ENCODE measurements at places on chromosomes 2 and 18.

DNA sequence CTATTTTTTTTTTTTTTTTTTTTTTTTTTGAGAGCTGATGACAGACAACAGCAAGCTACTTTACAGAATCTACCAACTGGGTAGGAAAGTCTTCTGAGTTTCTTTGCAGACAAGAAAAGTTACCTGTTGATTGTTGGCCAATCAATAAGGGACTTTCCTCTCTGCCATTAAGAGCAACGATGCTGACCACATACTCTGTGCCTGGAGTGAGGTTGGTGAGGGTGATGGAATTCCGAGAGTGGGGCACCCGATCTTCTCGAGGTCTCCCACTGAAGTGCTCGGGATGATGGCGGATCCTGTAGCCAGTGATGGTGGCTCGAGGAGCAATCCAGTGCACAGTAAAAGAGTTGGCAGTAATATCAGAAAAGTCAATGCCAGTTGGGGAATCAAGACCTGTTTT lies 49.3 kb downstream of the FN1 start:
- DNase-seq, result no peak

DNA sequence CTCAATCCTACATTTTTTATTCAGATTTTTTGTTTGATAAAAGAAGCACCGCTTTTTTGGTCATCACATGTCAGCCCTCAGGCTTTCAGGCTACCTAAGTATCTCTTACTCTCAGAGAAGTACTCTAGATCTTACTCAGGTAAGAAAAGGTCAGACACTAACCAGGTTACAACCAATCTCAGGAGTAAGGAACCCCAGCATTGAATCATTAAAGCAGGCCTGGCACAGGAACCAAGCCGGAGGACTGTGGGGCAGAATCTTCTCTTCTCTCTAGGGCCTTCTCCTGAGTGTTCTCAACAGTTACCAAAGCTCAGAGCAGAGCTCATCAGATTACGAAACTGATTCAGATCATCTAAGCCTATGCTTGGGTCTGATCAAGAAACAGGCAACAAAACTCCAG lies 28.2 kb downstream of the RBMS1 start:
- DNase-seq, result no peak

- DNase-seq, result no peak
Measured at GRCh38 chr2:40273734-40274182, 178.1 kb downstream of the SLC8A1 start.

DNA sequence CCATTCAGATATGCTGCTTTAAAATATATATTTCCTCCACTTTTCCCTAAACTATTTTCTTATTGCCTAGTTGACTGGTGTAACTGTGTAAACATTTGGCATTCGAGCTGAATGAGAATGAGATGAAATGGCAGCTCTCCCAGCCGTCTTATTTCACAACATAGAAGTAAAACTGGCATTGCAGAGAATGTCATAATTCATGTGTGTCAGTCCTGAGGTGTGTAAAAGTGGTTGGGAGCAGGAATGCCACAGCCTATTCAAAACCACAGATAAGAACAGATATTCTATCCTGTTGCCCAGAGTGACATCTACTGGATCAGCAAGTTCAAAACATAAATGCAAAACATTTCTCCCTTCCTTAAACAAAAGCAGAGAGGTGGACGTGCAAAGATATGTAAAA lies 565.5 kb upstream of the CHAC2 start:
- no peak for DNase-seq

DNA sequence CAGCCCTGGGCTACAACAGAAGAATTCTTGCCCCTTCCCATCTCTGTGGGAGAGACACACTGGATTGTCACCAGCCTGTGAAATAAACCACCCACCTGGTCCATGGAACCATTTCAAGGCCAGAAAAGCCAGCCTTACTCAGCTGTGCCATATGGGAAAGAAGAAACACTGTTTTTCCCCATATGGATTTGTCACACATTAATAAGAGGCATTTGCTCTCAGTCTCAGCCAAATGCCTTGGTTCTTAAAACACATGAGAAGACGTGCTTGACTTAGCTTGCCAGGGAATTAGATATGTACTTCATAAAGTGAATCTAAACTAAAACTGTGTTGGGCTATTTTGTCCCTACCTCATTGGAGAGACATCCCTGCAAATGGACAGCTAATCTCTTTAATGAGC lies 308.6 kb upstream of the TNP1 start:
- DNase-seq, result no peak

DNA sequence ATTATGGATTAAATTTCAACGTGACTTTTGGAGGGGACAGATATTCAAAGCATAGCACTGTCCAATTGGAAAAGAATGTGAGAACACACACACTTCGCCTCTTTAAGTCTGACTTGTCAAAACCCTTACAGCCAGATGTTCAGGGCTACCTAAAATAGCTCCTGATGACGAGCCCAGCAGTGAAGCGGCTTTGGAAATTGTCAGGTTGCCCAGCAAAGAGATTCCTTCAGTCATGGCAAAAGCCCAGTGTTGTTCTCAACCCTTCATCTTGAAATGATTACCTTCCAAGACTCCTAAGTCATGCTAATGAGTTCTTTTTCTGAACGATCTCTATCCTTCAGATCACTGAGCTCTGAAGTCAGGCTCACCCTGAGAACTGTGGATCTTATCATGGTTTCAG lies 436.6 kb downstream of the LRATD1 start:
- DNase-seq, result no peak

GRCh38 chr2:207067473-207067872 lies 98.3 kb downstream of the KLF7 start:
- DNase-seq, result peak; percentile 55

- DNase-seq, result no peak
Measured at GRCh38 chr18:78911751-78912283, 67.8 kb upstream of the SALL3 start.

GRCh38 chr2:17918789-17919188 lies 40.3 kb downstream of the KCNS3 start:
- no peak for DNase-seq

DNA sequence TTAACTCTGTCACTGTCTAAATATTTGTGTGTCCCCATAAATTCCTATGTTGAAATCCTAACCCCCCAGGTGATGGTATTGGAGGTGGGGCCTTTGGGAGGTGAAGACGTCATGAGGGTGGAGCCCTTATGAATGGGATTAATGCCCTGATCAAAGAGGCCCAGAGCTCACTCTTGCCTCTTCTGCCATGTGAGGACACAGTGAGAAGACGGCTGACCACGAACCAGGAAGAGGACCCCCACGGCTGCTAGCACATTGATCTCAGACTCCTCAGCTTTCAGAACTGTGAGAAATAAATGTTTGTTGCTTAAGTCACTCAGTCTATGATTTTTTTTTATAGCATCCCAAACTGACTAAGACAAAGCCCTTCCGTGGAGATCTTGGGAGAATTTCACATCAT lies 71.2 kb downstream of the BCL2L11 start:
- DNase-seq, result no peak

DNA sequence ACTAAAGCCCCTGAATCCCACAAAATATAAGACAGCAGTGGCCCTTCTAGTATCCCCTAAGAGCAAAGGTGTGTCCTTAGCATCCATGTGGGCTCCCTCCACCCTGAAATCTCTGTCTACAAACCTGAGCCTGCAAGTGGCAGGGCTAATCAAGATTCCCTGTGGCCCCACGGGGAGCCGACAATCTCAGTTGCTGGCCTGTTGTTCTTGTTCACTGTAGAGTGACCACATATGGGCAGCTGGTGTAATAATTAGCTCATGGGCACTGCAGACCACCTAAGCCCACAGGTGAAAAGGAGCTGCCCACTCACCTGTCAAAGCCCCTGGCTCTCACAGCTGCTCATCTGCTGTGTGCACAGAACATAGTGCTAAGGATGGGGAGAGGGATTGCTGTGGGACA lies 102.3 kb downstream of the MRO start:
- no peak for DNase-seq

DNA sequence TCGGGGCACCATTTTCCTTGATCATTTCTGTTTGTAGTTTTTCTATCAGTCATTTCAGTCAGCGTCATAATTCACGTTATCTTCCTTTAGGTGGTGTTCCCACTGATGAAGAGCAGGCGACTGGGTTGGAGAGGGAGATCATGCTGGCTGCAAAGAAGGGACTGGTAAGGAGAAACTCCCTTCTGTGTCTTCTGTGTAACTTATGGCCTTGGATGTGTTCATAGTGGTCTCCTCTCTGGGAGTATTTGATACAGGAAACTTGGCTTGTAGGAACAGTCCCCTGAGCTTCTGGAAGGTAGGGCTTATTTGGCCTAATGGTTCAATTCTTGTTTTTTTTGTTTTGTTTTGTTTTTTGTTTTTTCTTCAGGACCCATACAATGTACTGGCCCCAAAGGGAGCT lies 1.1 kb downstream of the COX5B start:
- DNase-seq, result no peak

GRCh38 chr2:237931205-237931721 lies 35.6 kb upstream of the UBE2F start:
- no peak for DNase-seq

GRCh38 chr2:235672720-235673119 lies 178.9 kb downstream of the AGAP1 start:
- no peak for DNase-seq

DNA sequence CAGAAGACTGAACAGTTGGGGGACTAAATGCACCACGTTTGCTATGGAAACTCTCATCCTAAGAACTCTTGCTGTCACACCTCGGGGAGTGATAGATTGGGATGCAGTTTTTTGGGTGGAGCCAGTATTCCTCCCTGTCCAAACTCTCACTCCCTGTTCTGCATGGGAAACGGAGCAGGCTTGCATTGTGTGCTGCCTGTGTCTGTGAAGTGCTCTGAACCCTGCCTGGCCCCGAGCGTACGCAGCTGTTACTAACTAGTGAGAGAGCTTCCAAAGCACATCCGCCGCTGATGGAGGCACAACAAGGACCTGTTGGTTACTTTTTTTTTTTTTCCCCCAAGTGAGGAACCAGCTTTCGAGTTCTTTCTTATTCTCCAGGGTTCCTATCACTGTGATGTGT lies 195.5 kb downstream of the ANAPC1 start:
- DNase-seq, result no peak
